H7 (cell line): ENCODE measurements at places on chromosomes 12 and 14. TPM values are rescaled to one million over a fixed set of nuclear protein-coding genes. Genes with fewer than 3 reads are reported as not detected.

DNA sequence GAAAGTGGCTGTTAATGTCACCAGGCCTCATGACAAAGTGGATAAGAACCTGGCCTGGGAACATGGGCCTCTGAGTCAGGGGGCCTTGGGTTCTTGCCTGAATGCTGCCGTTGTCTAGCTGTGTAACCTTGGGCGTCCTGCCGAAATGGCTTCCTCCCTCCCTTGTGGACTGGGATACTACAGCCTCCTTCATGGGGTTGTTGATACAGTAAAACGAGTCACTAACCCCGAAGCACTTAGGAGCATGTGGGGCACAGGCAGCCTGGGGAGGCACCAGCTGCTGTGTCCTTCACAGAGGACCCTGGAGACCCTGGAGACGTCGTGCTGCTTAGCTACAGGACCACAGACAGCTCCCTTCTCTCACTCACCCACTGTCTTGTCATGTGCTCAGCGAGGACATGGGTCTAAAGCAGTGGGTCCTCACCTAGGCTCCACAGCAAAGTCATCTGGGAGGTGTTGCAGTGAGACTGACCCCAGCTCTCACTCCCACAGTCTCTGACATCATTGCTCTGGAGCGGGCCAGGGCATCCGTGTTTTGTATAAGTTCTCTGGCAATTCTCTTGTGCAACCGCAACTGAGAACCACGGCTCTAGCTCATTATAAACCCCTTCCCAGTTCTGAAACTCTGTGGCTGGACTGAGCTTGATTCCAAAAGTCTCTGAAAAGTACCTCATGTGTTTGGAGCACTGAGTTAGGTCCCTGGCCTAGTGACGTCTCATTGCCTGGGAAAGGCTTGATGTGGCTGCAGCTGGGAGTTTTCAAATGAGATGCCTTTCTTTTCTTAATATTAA, 42.1 kb downstream of the SERPINA3 start:
- no peak for DNase-seq

DNA sequence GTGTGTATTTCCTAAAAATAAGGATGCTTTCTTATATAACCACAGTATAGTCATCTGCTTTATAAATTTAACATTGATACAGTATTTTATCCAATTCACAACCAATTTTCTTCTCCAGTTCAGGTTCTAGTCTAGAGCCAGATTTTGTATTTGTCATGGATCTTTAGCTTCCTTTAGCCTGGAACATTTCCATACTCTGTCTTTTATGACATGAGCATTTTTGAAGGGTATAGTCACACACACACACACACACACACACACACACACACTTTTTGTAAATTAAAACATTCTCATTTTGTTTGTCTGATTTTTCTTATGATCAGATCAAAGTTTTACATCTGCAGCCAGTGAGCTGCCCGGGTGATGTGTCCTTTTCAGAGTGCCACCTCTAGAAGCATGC, 25.4 kb downstream of the CGRRF1 start:
- DNase-seq = no peak

The RNFT2 gene
- 10.8 and 15.4 TPM in 2 replicates for total RNA-seq

The KRT83 gene
- 0.10 TPM in 1 of 2 replicates, not detected in the other for total RNA-seq

DNA sequence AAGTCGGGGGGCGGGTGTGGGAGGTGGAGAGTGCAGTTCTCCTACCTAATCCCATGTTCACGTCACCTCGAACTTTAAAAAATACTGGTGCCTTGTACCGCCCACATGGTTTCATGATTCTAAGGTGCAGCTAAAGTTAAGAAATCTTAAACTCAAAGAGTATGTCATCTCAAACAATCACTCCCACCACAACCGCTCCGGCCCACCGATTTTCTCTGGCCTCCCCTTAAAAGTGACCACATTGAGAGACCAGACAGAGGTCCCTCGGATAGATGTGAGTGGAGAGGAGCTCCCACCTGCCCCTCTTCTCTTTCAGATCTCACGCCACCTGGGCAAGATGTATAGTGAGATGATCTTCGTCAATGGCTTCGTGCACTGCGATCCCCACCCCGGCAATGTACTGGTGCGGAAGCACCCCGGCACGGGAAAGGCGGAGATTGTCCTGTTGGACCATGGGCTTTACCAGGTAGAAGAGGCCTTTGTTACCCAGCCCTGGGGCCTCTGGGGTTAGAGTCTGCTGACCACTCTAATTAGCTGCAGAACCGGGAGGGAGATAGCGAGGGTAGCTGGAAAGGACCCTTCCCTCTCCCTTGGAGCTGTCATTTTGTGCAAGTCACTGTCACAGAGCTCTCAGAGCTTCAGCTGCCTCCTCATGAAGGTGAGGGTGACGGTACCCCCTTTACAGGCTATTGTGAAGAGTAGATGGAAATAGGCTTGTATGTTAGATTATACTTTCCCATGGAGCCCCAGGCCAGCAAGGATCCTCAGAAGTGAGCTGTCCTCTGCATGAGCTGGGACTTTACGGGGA, 124.4 kb downstream of the ADCK1 start:
- no peak for DNase-seq

The KRT81 gene
- not detected in 2 replicates for total RNA-seq

The KRT77 gene
- not detected in 2 replicates for total RNA-seq

GRCh38 chr12:110217996-110218674, 62.9 kb upstream of the ATP2A2 start:
- no peak for DNase-seq

- no peak for DNase-seq
Observed at GRCh38 chr12:15846887-15847286, 35.3 kb upstream of the STRAP start.

The AMIGO2 gene
- 10.3 and 15.3 TPM in 2 replicates for total RNA-seq
